Activated CD8-positive, alpha-beta memory T cell treated with anti-CD3 and anti-CD28 coated beads, Interleukin-2, amount 50 U/mL, for 4 hours (primary cell): ENCODE measurements at places on chromosomes 11 and 22.

GRCh38 chr22:38300197-38300945, 16.9 kb downstream of the CSNK1E start:
- no peak for DNase-seq

GRCh38 chr11:133681901-133682300, 149.6 kb upstream of the OPCML start:
- no peak for DNase-seq

DNA sequence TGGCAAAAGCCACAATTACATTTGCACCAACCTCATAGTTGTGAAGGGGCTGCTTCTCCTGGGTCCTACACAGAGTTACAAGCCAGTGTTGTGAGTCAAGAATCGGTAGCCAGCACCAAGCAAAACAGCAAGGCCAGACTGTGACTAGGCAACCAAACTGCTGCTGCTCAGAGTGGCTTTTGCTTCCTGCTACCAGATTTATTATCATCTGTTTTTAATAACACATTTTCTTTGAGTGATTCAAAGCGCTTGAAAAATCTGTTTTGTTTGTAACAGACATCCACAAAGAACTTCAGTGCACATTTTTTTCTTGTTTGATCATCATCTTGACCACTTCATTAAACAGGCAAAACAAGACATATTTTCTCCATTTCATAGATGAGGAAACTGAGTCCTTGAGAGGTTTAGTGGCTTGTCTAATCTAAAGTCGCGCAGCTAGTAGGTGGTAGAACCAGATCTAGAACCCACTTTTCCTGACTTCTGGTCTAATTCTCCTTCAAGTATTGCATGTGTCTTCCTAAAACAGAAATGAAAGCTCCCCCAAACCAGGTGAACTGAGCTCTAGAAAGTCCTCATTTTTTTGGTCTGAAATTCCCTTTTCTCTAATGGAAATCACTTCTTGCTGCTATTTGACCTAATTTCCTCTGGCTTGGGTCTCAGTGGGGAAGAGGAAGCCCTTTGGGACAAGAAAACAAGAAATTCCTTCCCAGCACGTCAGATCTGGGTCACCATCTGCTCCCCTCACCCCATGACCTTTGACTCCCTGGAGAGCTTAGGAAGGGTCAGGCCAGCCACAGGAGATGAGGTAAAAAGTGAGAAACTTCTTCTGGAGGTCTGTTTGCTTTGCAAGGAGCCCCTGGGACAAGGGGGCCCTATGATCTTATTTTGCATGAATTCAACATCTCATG, 39.9 kb downstream of the CWC15 start:
- DNase-seq = no peak

DNA sequence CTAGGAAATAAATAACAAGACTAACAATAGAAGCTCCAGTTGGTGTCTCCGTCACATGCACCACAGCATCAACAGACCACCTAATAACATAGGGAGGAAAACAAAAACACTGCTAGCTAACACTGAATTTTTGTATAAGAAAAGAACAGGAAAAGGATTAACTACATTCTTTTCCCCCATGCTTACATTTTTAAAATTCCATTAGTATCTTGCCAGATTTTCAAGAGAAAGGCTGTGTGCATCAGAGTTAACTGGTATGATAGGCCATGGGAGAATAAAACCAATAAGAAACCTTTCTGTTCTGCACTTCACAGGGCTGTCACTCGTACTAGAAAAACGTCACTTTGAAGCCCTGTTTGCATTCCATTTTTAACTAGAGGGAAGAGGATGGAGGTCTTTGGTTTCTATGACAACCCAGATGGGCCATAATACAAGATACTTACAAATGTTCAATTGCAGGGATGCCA, 79.0 kb downstream of the LARGE2 start:
- DNase-seq = no peak

GRCh38 chr11:128116447-128116846, 470.9 kb downstream of the ETS1 start:
- DNase-seq = no peak

DNA sequence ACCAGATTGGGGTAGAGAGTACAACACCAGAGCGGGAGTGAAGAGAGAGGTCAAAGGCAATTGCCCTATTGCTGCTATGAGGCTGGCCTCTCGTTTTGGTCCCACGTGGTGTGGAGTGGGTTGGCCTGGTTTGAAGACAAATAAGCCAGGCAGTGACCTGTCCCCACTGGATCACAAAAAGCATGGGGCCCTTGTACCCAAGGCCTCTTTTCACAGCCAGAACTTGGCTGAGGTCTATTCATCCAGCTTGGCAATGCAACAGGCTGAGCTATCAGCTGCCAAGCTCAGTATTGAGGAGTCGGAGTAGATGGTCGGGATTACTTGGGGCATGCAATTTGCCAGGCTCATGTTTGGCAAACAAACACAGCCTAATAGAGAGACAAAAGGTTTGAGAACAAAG, 19.2 kb upstream of the GALNT18 start:
- DNase-seq = no peak

DNA sequence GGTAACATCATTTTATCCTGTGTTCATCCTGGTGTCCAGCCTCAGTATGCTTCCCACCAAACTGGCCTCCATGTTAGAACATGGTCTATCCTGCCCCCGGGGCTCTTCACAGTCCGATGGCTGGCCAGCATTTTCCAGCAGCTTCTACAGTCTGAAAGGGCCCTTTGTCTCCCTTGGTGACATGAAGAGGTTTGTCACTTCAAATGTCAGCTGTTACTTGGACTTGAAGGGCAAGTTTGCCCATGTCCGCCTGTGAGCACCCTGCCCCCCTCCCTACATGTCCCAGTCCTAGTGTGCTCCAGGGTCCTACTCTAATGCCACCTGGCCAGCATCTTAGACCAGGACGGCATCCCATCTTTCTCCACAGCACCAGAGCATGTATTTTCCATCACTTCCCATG, 24.7 kb downstream of the PATZ1 start:
- DNase-seq = no peak

DNA sequence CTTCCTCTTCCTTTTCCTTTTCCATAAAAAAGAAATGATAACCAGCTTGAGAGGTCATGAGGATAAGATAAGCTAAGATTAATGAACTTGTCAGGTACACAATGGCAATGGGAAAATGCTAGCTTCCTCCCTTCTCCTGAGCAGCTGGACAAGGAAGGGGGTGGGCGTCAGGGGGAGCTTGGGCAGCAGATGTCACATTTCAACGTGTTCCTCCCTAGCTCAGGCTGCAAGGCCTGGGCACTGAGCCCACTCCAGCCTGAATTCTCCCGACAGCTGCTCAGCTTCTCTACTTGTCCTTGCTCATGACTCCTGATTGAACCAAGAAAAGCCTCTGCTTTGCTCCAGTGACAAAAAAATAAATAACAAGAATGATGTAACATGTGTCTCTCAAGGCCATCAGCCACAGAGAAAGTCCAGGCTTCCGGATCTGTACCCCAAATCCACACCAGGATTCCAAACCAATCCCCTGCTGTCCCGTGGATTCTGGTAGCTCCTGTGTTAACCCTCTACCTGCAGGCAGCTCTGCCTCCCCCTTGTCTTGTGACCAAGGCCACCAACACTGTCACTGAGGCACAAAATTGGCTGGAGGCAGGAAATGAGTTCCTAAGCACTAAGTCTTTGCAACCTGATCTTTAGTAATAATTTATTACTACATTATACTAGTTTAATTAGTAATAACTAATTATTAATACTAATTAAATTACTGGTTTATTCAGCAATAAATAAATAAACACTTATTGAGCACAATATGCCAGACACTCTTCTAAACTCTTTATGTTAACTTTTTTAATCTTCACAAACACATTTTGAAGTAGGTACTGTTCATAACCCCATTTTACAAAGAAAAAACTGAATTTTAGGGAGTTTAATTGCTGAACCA, 146.5 kb downstream of the CCDC34 start:
- DNase-seq = no peak

DNA sequence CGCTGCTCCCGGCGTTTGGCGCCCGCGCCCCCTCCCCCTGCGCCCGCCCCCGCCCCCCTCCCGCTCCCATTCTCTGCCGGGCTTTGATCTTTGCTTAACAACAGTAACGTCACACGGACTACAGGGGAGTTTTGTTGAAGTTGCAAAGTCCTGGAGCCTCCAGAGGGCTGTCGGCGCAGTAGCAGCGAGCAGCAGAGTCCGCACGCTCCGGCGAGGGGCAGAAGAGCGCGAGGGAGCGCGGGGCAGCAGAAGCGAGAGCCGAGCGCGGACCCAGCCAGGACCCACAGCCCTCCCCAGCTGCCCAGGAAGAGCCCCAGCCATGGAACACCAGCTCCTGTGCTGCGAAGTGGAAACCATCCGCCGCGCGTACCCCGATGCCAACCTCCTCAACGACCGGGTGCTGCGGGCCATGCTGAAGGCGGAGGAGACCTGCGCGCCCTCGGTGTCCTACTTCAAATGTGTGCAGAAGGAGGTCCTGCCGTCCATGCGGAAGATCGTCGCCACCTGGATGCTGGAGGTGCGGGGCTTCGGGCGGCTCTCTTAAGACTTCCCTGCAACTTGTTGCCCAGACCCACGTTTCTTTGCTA, at the start of gene CCND1:
CCND1 (plus strand) TSS at position 162 of the 587 bp plus-strand sequence; CDS start at position 320, 158 bp downstream.
- DNase-seq = no peak

- no peak for DNase-seq
These were observed at the start of gene BACE1 for GRCh38 chr11:117316197-117316961. Gene BACE1, minus strand, starts transcription at chr11:117316256. Its CDS starts 461 bp downstream, at chr11:117315795.

GRCh38 chr11:68804786-68805185, 36.9 kb downstream of the CPT1A start:
- no peak for DNase-seq

DNA sequence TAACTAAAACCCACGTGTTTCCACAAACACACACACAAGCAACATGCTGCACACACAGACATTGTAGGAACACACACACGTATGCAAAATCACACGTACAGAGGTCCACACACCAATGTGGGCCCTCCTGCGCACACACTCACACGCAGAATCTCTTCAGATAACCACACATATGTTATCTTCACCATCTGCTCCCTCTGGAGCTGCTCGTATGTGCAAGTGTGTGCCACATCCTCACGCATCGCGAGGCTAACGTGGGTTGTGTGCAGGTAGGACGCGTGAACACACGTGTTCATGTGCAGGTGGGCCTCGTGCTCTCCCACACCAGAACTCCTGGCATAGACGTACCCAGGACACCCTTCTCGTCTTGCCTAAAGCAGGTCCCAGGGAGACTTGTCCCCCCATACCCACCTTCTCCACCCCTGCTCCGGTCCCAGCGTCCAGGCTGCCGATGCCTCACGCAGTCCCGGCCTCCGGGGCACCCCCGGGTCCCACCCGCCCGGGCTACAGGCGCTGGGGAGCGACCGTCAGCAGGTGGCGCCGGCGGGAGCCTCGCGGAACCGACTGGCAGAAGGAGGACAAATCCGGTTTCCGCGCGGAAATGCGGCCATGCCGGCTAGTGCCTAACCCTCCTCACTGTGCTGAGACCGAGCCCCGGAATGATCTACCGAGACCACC, 10.3 kb upstream of the IGSF9B start:
- peak; percentile 77 for DNase-seq

- DNase-seq = no peak
These were observed 27.3 kb upstream of the NFAM1 start for GRCh38 chr22:42459287-42460063.

GRCh38 chr11:85086504-85087284, 540.5 kb downstream of the DLG2 start:
- DNase-seq = no peak

DNA sequence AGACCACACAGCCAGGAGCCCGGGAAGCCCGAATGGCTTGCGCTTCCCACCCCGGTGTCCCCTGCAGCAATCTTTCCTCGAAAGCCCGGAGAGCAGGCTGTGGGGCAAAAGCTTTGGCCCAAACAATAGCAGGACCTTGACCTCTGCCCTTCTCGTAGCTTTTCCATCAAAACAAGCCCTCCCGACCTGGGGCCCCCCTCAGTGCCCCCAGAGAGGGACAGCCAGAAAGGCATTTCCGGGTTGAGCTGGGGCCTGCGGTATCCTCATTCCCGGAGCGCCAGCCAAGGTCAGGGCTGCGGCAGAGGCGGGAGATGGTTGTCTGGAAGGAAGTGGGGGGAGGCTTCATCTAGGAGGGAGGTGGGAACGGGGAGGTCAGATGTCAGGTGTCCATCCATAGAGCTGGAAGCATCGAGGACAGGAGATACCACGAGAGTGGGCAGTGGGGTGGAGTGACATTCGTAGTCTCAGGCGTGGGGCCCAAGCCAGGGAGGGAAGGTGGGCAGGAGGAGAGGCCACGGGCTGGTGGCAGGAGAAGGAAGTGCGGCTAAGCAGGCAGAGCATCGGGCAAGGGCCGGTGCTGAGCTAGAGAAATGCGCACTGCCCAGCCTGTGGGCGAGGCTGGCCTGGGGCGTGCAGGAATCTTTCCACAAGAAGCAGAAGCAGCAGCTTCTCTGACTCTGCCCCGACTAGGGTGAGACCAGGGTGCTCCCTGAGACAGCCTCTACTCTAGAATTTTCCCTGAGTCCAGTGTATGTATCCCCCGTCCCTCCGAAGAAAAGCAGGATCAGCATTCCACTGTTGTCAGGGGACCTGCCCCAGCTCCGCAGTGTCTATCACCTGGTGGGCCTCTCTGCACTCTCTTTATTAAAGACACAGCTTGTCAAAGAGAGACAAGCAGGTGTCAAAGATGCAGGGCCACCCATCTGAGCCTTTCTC, 14.3 kb downstream of the PDGFB start:
- no peak for DNase-seq

GRCh38 chr11:17129003-17129402, 51.5 kb upstream of the RPS13 start:
- DNase-seq = no peak

DNA sequence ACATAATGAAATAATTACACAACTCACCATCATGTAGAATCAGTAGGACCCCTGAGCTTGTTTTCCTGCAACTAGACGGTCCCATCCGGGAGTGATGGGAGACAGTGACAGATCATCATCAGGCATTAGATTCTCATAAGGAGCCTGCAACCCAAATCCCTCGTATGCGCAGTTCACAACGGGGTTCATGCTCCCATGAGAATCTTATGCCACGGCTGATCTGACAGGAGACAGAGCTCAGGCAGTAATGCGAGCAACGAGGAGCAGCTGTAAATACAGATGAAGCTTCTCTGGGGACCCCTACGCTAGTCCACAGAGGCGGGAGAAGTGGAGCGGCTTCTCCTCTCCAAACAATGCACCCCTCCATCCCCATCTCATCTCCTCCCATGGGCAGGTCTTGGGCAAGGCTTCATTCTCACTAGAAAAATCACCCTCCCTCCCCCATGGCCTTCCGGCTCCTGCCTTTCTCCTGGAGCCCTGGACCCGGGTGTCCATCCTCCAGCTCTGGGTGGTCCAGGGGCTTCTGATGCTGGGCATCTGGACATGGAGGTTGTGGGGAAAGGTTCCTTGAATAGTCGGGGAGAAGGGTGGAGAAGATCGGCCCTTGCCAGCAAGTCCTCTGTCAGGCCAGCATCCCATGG, 16.2 kb upstream of the RAC2 start:
- no peak for DNase-seq

- DNase-seq = no peak
These were observed 35.6 kb downstream of the BRD1 start for GRCh38 chr22:49792107-49792506.

DNA sequence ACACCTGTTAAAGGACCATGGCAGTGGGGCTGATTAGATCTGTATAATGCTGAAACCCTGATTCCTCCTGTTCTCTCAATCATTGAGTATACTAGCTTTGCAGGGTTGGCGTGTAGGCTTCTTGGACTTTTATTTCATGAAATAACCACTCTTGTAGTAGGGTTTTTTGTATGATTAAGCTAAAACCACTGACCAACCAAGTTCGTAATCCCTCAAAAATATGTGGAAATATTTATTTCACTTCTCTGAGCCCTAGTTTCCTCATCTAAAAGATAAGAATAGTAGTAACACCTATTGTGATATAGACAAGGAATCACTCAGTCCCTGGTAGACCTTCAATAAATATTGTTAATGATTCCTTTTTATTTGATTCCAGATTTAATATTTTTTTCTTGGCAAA, 4.2 kb downstream of the API5 start:
- DNase-seq = no peak

GRCh38 chr11:69471729-69472540, 9.5 kb upstream of the LINC01488 start:
- DNase-seq = no peak
